ENCODE measurements at places on chromosomes 11 and 22. TPM values are rescaled to one million over a fixed set of nuclear protein-coding genes. Genes with fewer than 3 reads are reported as not detected.
A peak's percentile ranks its signal among the peaks of the same experiment; 100 is the strongest.

DNA sequence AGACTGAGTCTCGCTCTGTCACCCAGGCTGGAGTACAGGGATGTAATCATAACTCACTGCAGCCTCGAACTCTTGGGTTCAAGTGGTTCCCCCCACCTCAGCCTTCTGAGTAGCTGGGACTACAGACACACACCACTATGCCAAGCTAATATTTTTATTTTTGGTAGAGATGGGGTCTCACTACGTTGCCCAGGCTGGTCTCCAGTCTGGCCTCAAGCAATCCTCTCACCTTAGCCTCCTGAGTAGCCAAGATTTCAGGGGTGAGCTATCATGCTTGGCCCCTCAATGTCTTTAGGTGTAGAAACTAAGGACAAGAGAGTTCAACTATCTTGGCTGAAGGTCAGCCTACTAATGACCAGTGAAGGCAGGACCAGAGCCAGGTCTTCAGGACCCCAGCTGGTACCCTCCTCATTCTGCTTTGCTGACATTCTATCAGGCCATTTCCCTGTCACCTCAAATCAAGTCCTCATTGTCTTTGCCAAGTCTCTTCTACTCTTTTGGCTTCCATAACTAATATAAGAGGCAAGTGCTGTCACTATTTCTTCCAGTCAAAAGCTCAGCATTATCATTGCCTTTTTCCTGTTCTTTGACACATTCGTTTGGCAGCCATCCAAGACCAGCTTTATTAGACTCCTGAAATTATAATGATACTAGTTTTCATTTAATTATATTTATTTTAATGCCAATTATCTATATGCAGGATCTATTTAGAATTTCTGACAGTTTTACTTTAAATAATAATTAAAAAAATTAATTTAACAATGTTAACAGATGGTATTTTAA, 264.2 kb upstream of the PITPNB start:
- no peak for DNase-seq

DNA sequence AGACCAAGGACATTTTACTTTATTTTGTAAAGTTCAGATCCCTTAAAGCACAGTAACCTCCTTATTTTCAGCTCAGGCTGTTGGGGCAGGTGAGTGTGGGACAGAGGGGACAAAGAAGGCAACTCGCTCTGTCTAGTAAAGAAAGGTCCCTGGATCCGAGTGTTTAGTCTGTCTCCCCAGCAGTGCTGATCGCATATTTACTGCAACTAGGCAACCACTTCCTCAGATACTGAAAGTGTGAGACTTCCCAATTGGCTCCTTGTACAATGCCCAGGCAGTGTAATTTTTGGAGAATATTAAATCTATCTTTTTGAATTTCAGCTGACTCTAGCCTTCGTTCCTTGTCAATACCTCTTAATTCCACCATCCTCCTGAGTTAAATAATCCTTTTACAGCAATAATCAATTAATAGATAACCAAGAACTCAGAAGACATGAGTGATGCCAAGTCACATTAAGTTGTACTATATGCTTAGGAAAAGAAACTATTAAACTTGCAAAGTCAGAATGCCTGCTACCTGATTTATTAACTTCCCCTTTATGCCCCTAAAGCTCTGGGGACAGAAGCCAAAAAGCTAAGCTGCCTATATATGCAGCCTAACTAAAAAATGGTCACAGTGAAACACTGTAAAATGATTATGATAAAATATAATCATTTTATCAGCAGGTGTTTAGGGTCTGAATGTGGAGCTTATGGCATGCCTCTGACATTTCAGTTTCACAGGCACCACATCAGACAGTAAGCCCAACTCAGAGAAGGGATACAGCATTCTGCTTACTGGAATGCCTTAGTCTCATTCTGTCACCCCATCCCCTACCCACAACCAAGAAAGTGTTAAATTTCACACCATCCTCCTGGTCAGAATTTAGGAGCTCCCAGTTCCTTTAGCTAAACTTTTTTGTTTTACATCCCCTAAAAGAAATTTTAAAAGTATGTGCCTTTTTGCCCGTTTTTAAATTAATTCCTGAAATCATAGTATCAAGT, 138.7 kb downstream of the TRIM44 start:
- no peak for DNase-seq

Gene LRRC55
- 8.7 TPM for total RNA-seq

DNA sequence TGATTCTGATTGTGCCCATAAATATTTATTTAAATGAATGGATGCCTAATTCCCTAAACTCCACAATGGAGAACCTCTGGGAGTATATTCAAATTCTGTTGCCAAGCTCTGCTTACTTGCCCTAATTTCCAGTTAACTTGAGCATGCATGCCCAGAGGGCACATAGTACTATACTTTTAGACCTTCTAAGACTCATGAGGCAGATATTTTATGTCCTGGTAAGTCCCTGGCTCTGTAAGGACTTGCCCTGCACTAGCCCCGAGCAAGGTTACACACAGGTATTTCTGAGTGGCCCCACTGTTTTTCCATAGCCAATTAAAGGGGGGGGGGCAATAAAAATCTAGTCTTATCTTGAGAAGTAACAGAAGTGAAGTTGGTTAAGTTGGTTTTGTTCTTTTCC, 21.1 kb upstream of the CAPRIN1 start:
- no peak for DNase-seq

Gene AP2A2
- total RNA-seq: 55.3 TPM

GRCh38 chr11:134060316-134060715, 8.6 kb upstream of the JAM3 start:
- no peak for DNase-seq

DNA sequence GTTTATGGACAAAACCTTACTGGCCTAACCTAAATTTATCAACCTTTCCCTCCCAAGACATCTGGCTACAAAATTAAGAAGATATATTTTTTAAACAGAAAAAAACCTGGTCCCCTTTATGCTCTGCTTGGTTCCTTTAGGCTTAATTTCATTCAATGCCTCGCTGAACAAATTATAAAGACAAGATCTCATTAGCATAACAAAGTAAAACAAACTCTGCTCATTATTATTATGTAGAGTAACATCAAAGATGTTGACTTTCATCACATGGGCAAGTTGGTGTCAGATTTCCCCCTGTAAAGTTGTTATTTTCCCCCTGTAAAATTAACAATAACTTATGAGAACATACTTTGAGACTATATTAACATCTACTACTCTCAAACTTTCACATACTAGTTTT, 11.0 kb downstream of the RRAS2 start:
- DNase-seq: no peak

DNA sequence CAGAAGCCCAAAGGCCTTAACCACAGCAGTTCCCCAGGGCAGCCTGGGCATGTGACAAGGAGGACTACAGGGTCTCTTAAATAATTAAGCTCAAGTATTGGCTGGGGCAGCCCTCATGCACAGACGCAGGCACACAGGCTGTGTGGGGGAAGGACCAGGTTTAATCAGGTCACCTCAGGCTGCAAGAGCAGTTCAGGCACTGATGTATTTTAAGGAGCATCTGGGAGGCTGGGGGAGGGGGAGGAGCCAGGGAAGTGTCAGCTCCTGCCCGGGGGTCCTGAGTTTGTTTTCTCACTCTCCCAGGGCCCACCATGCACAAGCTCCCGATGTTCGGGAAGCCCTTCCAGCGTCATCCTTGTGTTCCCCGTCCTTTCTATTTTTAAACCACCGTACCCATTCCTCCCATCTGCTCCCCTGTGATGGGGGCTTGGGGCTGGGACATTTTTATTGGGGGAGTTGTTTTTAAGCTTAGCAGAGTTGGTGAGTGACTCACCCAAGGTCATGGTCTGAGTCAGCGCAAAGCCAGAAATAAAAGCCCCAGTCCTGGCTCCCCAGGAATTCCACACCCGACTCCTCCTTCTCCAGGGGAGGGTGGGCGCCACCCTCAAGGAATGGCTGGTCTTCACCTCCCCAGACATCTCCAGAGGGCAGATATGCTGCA, 2.4 kb downstream of the CSDC2 start:
- DNase-seq: no peak

Gene WNT11
- 6.0 TPM for total RNA-seq

DNA sequence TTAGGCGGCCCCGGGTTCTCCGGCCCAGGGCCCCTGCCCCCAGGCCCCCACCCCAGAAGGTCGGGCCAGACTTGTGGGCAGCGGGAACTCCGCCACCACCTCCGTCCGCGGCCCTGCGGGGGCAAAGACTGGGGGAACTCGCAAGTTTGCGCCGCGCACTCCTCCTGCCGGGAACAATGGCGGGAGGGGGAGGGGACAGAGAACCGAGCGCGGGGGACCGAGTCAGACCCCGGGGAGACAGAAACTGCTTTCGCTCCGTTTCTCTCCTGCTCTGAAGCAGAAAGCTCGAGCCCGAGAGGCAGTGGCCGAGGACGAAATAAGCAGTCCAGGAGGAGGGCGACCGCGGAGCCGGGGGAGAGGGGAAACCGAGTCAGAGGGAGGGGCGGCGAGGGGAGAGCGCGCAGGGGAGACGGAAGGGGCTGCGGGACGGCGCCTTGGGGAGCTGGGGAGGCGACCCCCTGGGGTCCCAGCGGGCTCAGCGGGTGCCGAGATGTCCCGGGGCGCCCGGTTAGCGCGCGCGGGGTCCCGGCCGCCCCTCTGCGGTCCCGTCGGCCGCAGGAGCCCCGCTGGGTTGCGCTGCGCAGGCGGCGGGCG, 555 bp downstream of the TP53I11 start:
- peak; percentile 81 for DNase-seq

DNA sequence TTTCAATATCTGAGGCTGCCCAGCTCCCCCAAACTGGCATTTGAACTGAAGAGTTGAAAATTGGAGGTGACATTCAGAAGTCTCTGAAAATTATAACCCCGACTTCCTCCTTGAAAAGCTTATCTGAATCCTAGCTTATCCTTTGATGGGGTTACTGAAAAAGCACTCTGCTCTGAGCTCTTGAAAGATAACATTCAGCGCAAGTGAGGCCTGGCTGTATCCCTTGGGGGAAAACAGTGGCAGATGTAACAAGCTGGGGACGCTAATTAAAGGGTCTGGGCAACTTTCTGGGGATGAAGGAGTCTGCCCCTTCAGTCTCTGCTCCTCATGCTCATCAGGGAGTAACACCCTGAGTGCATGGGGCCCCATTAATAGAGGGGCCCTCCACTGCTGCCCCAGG, 402.0 kb upstream of the CADM1 start:
- DNase-seq: no peak

DNA sequence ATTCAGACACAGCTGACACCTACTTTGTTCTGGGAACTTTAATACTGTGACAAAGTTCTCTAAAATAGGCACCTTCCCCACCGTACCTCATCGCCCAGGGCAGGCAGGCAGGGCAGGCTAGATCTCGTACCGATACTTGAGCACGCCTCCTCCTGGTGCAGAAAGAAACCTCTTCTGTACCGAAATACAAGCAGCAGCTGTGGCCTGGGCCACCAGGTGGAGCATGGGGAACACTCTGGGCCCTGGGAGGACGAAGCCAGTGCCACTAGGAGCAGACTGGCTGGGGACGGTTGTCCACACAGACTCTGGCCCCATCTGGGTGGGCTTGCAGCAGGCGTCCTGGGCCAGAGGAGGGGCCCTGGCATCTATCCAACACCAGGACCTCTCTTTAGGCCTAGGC, 12.8 kb downstream of the PMM1 start:
- no peak for DNase-seq

GRCh38 chr11:77589181-77589520, 602 bp upstream of the AQP11 start:
- no peak for DNase-seq

DNA sequence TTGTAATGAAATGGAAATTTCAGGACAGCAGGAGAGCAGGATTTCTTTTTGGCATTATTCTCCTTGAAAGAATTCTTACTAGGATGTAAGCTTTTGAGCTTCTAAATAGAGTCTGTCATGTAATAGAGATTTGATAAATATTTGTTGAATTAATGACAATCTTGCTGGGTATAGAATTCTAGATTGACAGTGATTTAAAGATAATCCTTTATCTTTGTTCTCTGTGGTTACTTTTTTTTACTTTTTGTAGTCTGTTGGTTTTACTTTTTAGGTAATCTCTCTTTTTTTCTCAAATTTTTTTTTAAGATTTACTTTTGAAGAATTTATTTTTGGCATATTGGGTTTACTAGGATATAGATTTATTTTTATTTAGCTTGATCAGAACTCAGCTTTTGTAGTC, 54.8 kb downstream of the TMEM135 start:
- no peak for DNase-seq

Gene C11orf86
- 0.39 TPM for total RNA-seq

DNA sequence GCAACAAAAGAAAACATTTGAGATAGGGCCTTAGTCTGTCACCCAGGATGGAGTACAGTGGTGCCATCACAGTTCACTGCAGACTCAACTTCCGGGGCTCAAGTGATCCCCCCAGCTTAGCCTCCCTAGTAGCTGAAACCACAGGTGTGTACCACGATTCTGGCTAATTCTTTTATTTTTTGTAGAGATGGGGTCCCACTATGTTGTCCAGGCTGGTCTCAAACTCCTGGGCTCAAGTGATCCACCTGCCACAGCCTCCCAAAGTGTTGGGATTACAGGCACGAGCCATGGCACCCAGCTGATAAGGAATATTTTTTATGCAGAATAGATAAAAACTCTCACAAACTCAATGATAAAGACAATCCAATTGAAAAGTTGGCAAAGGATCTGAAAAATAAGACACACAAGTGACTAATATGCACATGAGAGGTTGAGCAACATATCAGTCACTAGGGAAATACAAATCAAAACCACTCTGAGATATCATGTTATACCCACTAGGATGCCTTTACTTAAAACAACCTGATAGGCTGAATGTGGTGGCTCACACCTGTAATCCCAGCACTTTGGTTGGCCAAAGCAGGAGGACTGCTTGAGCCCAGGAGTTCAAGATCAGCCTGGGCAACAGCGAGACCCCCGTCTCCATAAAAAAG, 33.9 kb upstream of the CLTCL1 start:
- no peak for DNase-seq

GRCh38 chr11:36243641-36244040, 45.6 kb downstream of the COMMD9 start:
- DNase-seq: no peak

GRCh38 chr22:46556775-46557174, 19.4 kb upstream of the CELSR1 start:
- DNase-seq: no peak

DNA sequence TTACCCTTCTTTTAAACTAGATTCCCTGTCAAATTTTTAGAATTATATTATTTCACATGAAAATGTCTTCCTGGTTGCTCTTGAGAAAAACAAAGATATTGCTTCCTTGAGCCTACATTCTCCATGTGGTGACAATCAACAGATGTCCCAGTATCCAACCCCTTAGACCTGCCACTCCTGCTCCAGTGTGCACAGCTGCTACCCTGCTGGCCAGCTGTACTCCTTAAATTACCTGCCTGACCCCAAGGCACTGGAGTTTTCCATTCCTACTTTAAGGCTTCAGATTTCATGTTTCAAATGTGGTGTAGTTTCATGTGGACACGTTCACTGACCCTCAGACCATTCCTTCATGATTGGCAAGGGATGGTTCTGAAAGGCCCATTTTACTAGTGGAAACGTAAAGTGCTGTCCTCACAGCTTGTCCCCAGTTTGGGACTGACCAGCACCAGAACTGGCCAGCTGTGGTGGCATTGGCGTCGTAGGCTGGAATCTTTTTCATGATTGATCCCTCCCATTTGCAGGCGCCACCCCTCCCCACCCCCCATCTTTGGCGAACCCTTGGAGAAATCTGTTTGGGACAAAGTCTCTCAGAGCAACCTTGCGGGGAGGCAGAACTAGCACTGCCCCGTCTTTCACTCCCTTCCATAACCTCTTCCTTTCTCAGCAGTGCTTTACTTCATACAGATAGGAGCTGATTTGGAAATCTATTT, 123.5 kb downstream of the DBX1 start:
- no peak for DNase-seq

Data from spinal cord (tissue), 10 donors.